ENCODE measurements at places on chromosomes 7 and 10.
A peak's percentile ranks its signal among the peaks of the same experiment; 100 is the strongest.

GRCh38 chr10:10438335-10439100, 579.2 kb upstream of the CELF2 start:
- DNase-seq: peak; percentile 4

GRCh38 chr10:90138844-90139243, 437.5 kb downstream of the KIF20B start:
- DNase-seq: no peak

DNA sequence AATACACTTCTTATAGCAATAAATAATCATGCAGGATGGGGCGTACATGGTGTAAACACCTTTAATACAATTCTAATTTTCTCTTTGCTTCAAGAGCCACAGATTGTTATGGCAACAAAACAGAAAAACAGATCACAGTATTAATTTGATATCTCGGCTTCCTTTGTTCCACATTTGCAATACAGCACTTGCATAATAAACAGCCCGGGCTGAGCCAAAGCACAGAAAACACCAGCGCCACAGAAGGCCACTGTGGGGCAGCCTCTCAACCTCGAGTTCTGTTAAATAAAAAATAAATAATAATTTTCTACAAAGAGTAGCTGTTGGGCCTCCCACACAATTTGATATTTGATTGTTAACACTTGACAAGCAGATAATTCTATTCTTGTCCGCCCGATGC, 255.9 kb downstream of the USP6NL start:
- DNase-seq: no peak

DNA sequence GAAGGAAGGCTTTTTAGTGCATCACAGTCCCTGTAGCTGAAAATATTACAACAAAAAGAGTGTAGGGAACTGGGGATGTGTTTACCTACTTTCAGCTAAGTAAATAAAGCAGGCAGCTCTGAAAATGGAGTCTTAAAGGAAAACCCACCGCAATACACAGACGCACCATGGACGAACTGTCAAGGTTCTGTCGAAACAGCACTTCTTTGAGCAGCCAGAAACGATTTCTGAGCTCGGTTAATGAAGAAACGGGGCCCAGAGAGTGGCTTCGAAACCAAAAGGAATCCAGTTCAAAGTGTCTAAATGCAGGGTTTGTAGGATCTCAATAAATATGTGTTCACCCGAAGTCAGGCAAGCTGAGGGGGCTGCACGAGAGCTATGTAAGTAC, 275.4 kb upstream of the NEBL start:
- DNase-seq: no peak

DNA sequence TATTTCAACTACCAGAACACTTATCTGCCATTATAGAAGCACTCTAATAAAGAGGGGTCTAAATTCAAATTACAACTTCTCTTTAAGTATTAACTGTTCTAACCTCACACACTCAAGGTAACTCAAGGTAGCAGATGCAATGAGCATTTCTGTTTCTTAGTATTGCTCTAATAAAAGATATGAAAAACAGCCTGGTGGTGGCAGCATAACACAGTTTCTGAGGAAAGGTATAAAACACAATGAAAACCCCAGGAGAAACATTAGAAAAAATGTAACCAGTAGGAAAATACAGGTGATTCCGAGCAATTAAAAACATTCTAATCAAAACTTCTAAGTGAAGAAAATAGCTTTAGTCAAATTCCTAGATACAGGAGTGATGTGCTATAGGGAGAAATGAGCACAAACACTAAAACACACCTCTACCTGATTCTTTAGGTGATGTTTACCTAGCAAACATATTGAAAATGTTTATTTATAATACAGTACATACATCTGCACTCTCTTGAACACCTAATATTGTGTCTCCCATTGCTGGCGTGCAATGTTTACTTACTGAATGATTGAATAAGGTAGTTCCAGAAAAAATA, 3.5 kb downstream of the MKRN1 start:
- DNase-seq: peak; percentile 41

DNA sequence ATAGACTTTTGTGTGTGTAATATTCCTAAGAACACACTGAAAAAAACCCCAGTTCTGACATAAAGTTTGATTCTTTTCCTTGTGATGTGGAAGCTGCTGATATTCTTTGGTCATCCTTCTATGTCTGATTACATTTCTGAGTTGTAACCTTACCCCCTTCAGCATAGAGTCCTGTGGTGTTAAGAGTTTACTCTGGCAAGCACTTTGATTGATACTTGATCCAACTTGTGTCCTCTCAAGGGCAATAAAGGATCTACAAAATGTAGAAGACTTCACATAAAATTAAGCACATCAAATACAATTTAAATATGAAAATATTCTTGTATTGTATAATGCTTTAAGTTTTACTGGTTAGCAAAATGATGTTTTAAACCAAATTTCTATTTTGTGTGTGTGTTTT, 221.7 kb upstream of the DKK1 start:
- DNase-seq: no peak

DNA sequence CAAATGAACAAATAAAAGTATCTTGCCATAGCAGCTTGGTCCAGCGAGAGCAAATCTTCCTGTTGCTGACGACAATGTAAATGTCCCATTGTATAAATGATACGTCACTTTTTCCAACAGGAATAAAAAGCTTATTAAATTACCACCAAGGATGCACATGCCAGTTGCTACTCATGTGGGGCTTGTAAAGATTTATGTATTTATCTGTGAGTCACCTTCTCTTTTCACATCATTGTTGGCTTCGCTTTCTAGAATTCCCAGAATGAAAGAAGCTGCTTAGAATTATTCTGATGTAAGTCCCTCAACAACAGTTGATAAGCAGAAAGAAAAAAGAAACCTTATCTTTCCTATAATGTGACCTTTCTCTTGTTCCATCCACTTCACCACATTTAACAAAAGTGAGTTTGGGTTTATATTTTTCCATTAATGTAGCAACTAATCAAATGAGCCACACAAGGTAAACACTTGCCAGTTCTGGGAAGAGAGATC, 22.4 kb downstream of the DNAJC12 start:
- DNase-seq: peak; percentile 43

DNA sequence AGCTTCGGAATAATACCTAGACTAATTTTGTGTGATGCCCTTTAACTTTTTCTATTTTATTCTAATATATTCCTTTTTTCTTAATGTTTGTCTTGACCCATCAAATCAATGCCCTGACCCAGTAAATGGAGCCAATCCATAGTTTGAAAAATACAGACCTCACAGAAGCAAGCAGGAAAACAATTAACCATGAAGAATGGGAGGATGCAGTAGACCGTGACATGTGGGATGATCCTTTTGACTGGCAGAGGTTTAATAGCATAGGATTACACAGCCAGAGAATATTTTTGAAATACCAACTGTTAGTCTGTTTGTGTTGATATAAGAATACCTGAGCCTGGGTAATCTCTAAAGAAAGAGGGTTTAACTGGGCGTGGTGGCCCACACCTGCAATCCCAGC, 142.6 kb upstream of the NEBL start:
- DNase-seq: no peak

DNA sequence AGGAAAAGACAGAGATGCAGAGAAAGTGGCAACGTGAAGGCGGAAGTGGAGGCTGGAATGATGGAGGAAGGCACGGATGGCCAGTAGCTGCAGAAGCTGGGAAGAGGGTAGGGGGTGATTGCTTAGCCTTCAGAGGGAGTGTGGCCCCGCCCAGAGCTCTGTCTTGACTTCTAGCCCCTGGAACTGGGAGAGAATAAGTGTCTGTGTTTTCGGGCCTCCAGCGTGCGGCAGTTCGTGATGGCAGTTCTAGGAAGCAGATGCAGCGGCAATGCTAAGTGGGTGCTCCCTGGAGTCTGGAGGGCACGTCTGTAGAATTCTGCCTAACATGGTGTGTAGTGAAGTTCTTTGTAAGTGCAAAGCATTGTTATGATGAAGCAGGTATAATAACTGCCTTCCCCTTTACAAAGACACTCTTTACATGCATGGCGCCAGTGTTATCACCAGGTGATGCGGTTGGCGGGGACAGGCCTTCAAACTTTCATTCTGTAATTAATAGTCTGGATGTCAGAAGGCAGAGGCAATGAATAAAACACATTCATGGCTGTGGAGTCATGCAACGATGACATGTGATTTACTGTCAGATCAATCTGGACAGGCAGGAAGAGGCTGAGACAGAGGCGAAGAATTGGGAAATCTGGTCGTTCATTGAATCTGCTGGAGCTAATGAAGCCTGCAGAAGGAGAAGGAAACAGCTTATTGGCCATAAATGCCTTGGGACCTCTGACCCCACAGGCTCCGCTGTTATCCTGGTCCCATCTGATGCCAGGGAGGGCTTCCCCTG, 228.6 kb downstream of the GLRX3 start:
- DNase-seq: no peak

DNA sequence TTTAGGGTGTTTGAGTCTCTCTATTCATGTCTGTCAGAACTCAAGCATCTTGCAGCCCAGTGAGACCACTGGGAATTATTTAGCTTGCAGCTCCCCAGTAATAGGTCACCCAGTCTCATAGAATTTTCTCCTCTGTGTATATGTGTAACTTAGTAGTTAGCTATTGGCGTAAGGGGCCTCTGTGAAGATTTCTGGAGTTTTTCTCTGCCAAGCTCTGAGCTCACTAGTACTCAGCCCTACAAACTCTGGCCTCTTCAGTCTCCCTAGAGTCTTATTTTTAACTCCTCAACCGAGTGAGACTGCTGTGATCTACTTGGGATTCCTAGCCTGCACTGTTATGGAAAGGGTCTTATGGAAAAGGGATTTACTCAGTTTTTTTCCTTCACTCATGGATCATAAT, 90.2 kb downstream of the PPP1R9A start:
- DNase-seq: no peak

GRCh38 chr10:79397051-79397450, 48.4 kb downstream of the ZCCHC24 start:
- DNase-seq: no peak

- DNase-seq: no peak
These were observed 222.4 kb downstream of the SORCS1 start for GRCh38 chr10:106942035-106942662.
